Activated CD4-positive, alpha-beta T cell treated with anti-CD3 and anti-CD28 coated beads, Interleukin-2, amount 50 U/mL, for 48 hours (primary cell): ENCODE measurements at places on chromosomes 4 and X.
A peak's percentile ranks its signal among the peaks of the same experiment; 100 is the strongest.

GRCh38 chr4:15006416-15007024 lies 4.2 kb downstream of the CPEB2 start:
- DNase-seq, result no peak

- DNase-seq, result no peak
Observed at GRCh38 chrX:10597871-10598270, 22.5 kb downstream of the MID1 start.

GRCh38 chr4:139243448-139244365 lies 36.3 kb downstream of the MGARP start:
- no peak for DNase-seq

DNA sequence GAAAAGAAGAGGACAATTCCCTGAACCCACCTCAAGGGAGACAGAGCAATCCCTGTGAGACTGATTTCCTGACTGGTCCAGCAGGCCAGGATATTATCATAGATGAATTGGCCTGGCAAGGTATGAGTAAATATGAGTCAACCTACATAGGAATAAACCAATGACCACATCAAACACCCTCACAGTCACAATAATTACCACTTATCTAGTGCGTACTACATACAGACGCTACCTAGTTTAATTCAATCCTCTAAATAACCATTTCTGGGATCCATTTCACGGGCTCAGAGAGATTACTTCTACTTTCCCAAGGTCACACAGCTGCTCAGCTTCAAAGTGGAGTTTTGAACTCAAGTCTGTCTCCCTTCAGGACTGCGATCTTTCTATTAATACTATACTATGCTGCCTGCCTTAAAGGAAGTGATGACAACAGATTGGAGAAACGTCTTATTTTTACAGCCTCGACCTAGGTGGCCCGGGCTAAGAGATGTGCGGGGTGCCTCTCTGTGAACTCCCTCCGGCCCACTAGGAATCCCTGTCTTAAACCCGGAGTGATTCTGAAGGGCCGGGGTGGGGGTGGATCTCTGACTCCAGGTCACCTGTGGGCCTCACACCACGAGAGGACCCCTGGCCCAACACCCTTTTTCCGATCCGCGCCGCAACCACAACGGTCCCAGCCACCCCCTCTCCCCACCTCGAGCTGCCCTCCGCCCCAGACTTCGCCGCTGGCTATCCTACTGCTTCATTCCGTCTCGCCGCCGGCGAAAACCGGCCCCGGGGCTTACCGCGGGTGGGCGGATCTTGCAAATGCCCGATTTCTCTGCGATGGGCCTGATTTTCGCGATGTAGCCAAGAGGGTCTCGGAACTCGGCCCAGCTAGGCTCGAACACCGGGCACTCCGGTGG lies 800 bp downstream of the KDM5C start:
- peak; percentile 3 for DNase-seq

- no peak for DNase-seq
Observed at GRCh38 chrX:70038951-70039350, 10.8 kb downstream of the AWAT2 start.

DNA sequence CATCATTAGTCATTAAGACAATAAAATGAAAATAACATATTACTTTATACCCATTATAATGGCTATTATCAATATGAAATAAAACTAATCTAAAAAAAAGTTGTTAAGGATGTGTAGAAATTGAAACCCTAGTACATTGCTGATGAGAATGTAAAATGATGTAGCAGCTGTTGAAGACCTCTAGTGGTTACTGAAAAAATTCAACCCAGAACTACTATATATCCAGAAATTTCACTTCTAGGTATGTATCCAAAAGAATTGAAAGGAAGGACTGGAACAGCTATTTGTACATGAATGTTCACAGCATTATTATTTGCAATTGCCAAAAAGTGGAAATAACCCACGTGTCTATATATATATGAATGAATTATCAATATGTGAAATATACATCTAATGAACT lies 180.3 kb upstream of the KLHL4 start:
- DNase-seq, result no peak

DNA sequence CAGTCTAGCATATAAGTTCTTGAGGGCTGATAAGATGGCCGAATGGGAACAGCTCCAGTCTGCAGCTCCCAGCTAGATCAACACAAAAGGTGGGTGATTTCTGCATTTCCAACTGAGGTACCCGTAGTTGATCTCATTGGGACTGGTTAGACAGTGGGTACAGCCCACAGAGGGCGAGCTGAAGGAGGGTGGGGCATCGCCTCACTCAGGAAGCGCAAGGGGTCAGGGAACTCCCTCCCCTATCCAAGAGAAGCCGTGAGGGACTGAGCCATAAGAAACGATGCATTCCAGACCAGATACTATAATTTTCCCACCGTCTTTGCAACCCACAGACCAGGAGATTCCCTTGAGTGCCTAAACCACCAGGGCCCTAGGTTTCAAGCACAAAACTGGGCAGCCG lies 109.0 kb downstream of the RPS6KA6 start:
- no peak for DNase-seq

DNA sequence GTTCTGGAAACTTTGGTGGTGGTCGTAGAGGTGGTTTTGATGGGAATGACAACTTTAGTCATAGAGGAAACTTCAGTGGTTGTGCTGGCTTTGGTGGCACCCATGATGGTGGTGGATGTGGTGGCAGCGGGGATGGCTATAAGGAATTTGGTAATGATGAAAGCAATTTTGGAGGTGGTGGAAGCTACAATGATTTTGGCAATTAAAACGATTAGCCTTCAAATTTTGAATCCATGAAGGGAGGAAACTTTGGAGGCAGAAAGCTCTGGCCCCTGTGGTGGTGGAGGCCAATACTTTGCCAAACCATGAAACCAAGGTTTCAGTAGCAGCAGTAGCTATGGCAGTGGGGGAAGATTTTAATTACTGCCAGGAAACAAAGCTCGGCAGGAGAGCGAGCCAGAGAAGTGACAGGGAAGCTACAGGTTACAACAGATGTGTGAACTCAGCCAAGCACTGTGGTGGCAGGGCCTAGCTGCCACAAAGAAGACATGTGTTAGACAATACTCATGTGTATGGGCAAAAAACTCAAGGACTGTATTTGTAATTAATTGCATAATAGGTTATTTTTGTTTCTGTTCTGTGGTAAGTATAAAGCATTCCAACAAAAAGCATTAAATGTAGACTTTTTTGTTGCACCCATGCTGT lies 23.2 kb upstream of the SOD3 start:
- no peak for DNase-seq

DNA sequence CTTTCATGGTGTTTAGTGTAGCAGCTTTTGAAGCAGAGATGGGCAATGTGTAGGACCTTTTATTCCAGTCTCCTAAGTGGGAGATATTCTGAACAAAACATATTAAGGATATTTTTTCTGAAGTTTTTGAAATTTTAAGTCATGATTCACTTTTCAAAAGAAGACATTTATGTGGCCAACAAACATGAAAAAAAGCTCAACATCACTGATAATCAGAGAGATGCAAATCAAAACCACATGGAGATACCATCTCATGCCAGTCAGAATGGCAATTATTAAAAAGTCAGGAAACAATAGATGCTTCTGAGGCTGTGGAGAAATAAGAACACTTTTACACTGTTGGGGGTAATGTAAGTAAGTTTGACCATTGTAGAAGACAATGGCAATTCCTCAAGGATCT lies 76.0 kb downstream of the FAT4 start:
- DNase-seq, result no peak

DNA sequence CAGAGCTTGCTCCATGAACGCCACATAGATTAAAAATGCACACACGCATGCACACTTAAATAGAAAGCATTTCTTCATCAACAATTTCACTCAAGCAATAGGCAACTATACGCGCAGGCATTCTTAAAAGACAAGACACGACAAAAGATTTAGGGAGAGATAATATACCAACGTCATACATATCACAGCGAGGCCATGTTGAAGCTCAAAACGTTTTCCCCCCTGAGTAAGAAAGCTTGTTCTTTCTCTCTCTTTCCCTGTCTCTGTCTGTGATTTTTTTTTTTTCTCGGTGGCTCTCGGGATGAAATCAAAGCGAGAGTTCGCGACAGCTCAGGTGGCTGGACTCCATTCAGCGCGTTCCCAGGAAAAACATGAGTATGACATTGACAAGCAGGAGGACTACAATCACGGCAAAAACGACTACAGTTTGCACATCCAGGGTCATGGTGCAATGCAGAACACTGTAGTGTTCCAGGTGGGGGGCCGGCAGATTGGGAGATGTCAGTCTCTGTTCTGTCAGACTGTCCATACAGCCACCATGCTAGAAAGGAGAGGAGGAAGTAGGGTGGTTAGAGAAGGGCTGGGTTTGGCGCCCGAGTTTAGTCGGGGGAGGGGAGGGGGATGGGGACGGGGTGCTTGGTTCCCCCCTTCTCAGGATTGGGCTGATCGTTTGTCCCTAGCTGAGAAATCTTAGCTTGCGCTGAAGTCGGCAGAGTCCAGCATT lies 30.7 kb downstream of the ARHGEF9 start:
- DNase-seq, result peak; percentile 22
